Right atrium auricular region (tissue), 2 donors: ENCODE measurements at places on chromosomes 11 and 22. TPM values are rescaled to one million over a fixed set of nuclear protein-coding genes. Genes with fewer than 3 reads are reported as not detected.

RCOR2 gene
- 1.7 TPM for total RNA-seq

C11orf16 gene
- total RNA-seq = not detected

C11orf97 gene
- not detected for total RNA-seq

USP2 gene
- 58.7 TPM for total RNA-seq

PARVG gene
- total RNA-seq = 2.1 TPM

GAL3ST3 gene
- 29.0 TPM for total RNA-seq

TCN1 gene
- not detected for total RNA-seq

- no peak overlapping the region for H3K27ac ChIP-seq
- no peak for DNase-seq
- H3K4me3 ChIP-seq = no peak overlapping the region
Measured at GRCh38 chr11:74669211-74670160, 61.7 kb downstream of the CHRDL2 start.

GRCh38 chr22:32991353-32992101 is 66.7 kb downstream of the SYN3 start:
- H3K4me1 ChIP-seq = no peaks in the 10 kb centered on the region
- H3K36me3 ChIP-seq = no peaks in the 10 kb centered on the region
- H3K4me3 ChIP-seq = no peak overlapping the region
- H3K27ac ChIP-seq = no peak overlapping the region

DNA sequence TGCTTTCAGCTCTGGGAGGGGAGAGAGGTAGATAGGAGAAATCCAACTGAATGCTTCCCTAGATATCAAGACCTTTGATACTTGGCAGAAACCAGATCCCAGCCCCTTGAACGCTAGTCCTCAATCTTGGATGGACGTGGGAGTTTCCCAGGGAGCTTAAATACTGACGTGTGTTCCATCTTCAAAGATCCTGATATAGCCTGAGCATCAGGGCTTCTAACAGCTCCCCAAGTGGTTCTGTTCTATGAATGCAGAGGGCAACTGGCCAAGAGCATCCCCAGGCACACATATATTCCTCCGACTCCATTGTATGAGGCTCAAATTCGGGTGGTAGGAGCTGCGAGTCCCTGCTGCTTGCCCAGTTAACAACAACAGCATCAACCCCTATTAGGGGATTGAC is 8.7 kb upstream of the ACCS start:
- no peak for DNase-seq
- H3K36me3 ChIP-seq = no peaks in the 10 kb centered on the region
- H3K4me3 ChIP-seq = no peak overlapping the region
- H3K27ac ChIP-seq = no peak overlapping the region
- H3K27me3 ChIP-seq = no peaks in the 10 kb centered on the region
- no peaks in the 10 kb centered on the region for H3K4me1 ChIP-seq

DNA sequence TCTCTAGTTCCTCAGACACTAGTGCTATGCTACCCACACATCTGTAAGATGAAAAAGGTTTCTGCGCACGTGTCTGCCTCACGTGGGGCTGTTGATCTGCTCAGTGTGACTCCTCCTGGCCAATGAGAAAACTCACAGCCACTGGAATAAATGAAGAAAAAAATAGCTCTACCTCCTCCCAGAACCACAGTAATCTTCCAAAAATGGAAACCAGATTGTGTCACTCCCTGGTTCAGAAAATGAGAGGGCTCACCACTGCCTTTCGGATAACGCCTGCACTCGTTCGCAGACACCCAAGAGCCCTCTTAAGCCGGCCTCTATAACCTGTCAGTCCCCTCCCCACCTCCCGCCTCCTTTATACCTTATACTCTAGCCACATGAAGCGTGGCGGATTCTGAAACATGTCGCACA is 5.1 kb downstream of the APBB1 start:
- no peaks in the 10 kb centered on the region for H3K4me1 ChIP-seq
- H3K36me3 ChIP-seq = peaks cover 22% of the 10 kb centered on the region
- no peak for DNase-seq
- no peaks in the 10 kb centered on the region for H3K27me3 ChIP-seq
- no peak overlapping the region for H3K4me3 ChIP-seq
- no peak overlapping the region for H3K27ac ChIP-seq

DNA sequence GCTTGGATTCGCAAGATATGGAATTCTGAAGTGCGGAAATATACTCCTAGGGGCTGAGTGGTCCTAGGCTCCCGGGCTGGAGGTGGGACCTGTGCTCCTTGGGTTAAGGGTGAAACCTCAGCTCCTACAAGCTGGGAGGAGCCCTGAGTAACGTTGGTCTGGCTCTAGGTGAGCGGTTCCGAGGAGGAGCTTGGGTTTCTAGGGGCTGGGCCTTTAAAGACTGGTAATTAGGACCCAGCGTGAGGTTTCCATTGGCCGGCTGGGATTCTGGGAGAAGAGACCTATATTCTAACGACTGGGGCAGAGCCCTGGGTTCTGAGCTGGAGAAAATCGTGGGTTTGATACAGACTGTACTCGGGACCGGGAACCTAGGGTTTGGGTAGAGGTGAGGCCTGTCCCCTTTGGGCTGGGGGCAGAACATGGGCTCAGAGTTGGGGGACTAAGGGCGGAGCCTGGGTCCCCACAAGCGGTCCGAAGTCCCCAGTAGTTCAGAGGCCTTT is 882 bp upstream of the MAP4K2 start:
- peak overlapping the region; percentile 92 for H3K27ac ChIP-seq
- H3K4me3 ChIP-seq = peak overlapping the region; percentile 71
- no peaks in the 10 kb centered on the region for H3K27me3 ChIP-seq
- H3K36me3 ChIP-seq = peaks cover 13% of the 10 kb centered on the region

- H3K36me3 ChIP-seq = peaks cover 4% of the 10 kb centered on the region
- H3K4me3 ChIP-seq = no peak overlapping the region
- no peak overlapping the region for H3K27ac ChIP-seq
- no peaks in the 10 kb centered on the region for H3K27me3 ChIP-seq
- no peak for DNase-seq
Measured at GRCh38 chr11:94593030-94593429, 25.9 kb downstream of the PIWIL4 start.

GRCh38 chr11:73170140-73170539 is 28.0 kb upstream of the FCHSD2 start:
- peak overlapping the region; percentile 91 for H3K27ac ChIP-seq
- H3K4me3 ChIP-seq = no peak overlapping the region
- no peaks in the 10 kb centered on the region for H3K36me3 ChIP-seq
- no peaks in the 10 kb centered on the region for H3K27me3 ChIP-seq
- H3K4me1 ChIP-seq = peaks cover 65% of the 10 kb centered on the region

DNA sequence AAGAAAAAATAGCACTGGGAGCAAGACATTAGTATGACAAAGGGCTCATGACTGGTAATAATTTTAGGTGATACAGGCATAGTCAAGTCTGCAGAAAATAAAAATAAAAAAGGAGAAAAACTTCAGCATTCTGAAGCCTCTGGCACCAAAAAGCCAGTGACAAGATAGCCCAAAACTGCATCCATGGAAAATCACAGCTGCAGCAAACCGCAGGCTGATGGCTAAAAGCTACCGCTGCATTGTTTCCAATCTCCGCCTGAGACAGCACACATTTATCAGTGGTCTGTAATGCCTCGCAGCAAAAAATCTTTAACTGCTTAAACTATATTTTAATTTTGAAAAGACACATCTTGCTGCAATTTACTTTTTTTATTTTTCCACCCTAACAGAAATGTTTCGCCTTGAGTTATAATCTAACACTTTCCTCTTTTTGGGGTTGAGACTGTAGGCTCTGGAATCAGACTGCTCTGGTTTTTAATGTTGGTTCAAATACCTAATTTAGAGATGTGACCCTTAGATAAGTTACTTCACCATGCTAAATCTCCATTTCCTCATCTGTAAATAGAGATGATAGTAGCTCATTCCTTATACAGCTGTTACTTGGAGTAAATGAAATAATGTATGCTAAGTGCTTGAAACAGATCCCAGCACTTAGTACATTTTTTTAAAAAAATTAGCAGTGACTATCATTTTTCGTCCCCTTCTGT is 42.0 kb upstream of the FIBIN start:
- no peak for DNase-seq
- H3K4me1 ChIP-seq = peaks cover 7% of the 10 kb centered on the region
- peak overlapping the region; percentile 7 for H3K27ac ChIP-seq
- no peak overlapping the region for H3K4me3 ChIP-seq

GRCh38 chr11:120601536-120601935 is 90.0 kb downstream of the GRIK4 start:
- no peak overlapping the region for H3K4me3 ChIP-seq
- no peaks in the 10 kb centered on the region for H3K4me1 ChIP-seq
- no peaks in the 10 kb centered on the region for H3K27me3 ChIP-seq
- DNase-seq = no peak
- no peak overlapping the region for H3K27ac ChIP-seq

DNA sequence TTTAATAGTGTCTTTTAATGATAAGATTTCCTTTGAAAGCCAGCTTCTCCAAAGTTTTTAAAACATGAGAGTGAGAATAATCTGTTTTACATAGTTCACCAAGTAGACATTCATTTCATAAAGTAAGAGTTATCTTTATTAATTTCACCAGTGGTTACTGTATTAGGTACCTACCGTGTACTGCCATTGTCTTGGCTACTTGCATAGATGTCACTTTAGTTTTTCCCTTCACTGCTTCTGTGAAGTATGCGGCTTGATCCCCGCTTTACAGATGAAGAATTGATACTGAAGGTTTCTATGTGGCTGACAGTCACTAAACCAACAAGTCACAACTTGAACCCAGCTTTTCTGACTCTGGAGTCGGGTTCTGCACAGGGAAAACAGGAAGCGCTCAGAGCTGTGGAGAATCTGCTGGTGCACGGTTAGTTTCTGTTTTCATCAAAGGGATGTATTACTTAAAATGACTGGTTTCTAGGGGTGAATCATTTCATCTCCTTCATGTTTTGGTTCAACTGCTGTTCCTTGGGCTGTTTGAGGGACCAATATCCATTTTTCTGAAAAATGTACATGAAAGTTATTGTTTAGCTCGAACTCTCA is 39.3 kb upstream of the MYO18B start:
- H3K4me3 ChIP-seq = no peak overlapping the region
- no peaks in the 10 kb centered on the region for H3K27me3 ChIP-seq
- no peak overlapping the region for H3K27ac ChIP-seq
- peaks cover 15% of the 10 kb centered on the region for H3K4me1 ChIP-seq
- no peaks in the 10 kb centered on the region for H3K36me3 ChIP-seq

GRCh38 chr11:1130276-1131032 is 27.3 kb upstream of the MUC5AC start:
- no peak overlapping the region for H3K27ac ChIP-seq
- no peak overlapping the region for H3K4me3 ChIP-seq
- no peak for DNase-seq
- H3K36me3 ChIP-seq = no peaks in the 10 kb centered on the region
- no peaks in the 10 kb centered on the region for H3K27me3 ChIP-seq
